ENCODE measurements at places on chromosomes 4 and X.

- DNase-seq = no peak
These were observed 1.1 kb downstream of the ZIC3 start for GRCh38 chrX:137566746-137567679.

DNA sequence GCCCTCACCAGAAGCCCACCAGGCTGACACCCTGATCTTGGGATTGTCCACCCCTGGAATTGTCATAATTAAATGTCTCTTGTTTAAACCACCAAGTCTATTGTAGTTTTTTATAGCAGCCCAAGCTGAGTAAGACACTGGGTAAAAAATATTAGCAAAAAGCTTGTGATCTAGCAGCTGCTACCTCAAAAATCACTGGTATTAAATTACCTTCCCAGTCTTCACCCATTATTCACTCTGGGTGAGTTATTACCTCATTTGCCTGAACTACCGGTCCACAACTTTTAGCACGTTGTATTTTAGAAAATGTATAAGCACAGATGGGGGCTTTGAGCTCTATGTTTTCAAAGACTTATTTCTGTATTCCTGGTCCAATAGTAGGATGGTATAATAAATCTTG, 12.0 kb upstream of the TRIM61 start:
- DNase-seq = no peak

DNA sequence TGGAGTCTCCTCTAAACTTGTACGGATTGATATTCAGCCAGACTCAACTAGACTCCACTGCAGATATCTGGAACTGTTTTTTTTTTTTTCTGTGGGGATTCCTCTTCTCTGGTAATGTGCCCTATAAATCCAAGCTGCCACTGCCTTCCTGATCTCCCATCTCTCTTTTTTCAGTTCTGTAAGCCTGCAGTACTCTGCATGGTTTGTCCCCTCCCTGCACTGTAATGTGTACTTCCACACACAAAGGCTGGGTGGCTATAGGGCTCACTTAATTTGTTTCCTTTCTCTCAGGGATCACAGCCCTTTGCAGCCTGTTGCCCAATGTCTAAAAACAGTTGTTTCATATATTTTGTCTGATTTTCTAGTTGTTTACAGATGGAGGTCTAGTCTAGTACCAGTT, 84.7 kb upstream of the RPA4 start:
- DNase-seq = no peak

DNA sequence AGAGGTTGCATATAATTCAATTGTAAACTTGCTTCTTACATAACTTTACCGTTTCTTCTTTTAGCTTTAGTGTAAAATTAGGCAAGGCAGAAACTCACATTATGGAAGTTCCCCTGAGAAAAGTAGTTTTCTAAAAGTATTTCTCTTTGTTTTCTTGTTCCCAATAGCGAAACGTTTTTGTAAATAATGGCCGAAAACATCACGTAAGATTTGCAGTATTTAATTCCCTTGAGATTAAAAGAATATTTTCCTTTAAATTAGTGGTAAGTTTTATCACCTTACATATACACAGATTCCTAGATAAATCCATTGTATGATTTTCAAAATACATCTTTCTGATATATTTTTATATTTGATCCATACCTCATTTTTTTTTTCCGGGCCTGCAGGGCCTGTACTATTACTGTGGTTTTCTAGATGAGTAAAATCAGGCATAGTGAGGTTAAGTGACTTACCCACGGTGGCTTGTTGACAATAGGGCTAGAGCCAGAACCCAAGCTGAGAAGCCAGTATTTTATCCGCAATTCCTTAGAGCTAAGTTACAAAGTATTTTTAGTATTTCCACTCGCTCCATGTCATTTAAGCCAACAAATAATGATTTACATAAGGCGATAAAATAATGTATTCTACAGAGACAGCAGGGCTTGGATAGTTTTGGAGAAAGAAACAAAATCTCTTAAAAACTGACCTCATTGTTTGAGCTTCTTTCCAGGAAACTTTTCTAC, 82.2 kb upstream of the VEGFC start:
- no peak for DNase-seq

- DNase-seq = no peak
These were observed 40.0 kb downstream of the TXK start for GRCh38 chr4:48093991-48094416.

GRCh38 chrX:33434256-33435092, 223.1 kb upstream of the DMD start:
- DNase-seq = no peak

DNA sequence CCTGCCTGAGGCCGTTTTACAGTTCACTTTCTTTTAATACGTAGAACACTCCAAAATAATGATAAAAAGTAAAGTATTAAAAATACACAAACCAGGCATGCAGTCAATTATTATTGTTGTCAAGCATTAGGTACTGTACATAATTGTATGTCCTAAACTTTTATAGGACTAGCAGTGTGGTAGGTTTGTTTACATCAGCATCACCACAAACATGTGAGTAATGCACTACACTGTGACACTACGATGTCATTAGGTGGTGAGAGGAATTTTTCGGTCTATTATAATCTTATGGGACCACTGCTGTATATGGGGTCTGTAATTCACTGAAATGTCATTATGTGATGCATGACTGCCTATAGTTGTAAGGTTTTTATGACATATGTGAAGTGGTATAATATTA, 149.5 kb upstream of the SH3RF1 start:
- no peak for DNase-seq

GRCh38 chrX:107701493-107702121, 73.3 kb downstream of the PRPS1 start:
- DNase-seq = no peak

DNA sequence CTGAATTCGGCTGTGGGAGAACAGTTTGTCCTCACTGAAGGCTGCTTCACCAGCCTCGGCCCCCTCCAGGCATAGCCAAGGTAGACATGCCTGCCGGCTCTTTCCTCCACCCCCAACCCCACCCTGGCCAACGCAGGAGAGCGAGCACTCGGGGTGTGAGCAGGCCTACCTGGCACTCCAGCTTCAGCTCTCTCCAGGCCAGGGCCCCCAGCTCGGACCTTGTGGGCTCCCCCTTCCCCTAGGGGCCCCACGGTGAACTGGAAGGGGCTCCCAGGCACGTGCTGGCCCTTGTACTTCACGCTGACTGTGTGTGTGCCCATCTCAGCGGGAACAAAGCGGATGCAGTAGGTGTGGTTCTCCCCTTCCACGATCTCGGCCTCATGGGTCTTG, 22.4 kb downstream of the FLNA start:
- DNase-seq = no peak

GRCh38 chr4:69617083-69617694, 22.3 kb downstream of the UGT2A2 start:
- no peak for DNase-seq

DNA sequence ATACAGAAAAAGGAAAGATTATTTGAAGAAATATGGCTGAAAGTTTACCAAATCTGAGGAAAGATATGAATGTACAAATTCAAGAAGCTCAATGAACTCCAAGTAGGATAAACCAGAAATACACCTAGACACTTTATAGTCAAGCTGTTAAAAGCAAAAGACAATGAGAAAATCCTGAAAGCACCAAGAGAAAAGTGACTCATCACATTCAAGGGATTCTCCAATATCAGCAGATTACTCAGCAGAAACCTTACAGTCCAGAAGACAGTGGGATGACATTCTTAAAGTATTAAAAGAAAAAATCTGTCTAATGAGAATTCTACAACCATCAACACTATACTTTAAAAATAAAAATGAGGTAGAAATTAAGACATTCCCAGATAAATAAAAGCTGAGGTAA, 223.8 kb upstream of the ZCCHC13 start:
- DNase-seq = no peak

DNA sequence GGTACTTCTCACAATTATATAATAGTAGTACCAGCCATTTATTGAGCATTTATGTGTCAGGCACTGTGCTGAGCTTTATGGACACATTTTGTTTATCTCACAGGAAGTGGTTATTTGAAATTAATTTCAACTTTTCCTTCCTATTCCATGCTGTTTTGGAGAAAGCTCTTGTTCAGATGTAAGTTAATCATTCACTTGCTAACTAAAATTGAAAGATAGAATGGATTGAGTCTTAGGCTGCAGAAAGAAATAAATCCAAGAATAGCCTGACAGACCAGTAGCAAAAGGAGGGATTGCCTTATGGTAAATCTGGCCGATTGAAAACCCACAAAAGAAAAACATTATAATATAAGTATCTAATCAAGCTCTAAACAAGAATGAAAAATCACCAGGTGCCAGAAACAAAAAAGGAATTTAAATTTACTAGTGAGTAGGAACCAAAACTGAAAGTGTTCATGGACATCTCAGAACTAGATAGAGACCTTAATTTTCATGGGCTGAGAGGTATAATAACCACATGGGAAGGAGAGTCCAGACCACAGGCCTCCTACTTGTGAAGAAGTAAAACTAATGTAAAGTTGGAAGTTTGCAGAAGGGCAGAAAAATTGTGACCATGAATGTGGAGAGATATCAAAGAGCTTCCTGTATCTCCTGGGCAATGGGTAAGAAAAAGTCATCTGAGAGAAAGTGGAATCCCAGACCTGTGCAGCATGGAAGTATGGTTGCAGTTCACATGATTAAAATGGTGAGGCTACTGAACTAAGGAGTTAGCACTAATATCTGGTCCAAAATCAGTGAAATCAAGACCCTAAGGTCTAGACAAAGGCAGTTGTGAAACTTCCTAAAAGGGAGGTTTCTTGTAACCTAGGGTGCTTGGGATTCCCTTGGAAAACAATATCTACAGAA, 38.0 kb downstream of the RADX start:
- DNase-seq = no peak

DNA sequence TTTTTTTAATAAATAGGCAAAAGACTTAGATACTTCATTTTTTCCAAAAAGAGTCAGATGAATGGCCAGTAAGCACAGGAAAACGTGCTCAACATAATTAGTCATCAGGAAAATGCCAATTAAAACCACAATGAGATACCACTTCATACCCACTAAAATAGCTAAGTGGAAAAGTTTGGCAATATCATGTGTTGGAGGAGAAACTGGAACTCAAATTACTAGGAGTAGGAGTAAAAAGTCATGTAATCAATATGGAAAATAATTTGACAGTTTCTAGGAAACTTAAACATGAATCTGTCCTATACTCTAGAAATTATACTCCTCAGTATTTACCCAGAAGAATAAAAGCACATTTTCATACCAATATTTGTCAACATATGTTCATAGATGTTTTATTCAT, 449.8 kb downstream of the INPP4B start:
- no peak for DNase-seq

GRCh38 chr4:48742412-48742811, 37.7 kb downstream of the FRYL start:
- DNase-seq = no peak

DNA sequence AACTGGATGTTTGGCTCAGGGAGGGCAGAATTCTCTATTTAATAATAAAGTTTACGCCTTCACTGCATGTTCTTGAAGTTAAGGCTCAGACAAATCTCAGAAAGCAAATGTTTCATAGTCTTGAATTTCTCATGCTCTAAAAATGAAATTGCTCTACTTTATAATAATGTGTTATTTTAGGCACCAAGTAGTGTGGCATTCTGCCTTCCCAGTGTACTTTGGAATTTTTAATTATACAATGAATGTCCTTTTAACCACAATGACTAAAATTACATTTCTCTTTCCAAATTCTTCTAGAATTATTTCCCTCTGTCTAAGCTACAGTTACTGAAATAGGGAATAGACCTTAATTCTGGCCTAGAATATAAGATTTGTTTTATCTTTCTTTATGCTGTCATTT, 97.9 kb upstream of the PDE5A start:
- no peak for DNase-seq

DNA sequence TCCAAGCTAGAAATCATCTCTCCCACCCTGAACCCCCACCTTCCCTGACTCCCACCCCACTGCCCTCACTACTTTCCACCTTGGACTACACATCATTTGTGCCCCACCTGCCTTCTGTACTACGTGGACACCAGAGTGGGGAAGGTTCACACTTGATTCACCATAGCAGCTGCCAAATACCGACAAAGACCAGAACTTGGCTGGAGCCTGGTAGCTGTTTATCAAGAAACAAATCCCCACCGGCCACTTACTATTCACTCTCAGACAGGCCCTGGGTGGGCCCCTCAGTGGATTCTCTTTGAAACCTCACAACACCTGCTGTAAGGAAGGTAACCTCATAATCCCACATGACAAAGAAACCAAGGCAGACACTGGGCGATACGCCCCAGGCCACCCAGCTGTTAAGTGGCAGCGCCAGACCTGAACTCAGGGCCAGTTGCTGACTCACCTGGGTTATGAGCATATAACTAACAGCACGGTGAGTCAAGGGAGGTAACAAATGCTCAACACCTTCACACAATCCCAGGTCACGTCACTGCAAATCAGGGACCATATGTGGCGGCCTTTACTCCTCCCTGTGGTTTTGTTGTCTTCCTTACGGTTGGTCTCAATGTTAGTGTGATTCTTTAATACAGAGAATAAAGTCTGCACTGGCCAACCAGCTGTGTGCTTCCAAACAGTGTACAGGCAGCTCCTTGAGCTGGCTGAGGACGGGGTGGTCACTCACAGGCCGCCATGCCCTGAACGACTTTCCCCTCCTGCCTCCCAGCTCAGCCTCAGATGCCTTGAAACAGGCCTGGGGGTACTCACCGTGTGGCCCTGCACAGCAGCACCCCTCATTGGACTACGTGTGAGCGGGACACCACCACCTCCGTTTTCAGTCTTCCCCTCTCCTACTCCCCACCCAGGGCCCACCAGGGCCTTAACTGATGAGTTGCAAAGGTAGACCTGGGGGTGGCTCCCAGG, 7.5 kb downstream of the WDR1 start:
- no peak for DNase-seq

GRCh38 chr4:1494416-1495315, 88.4 kb upstream of the NKX1-1 start:
- DNase-seq = no peak

DNA sequence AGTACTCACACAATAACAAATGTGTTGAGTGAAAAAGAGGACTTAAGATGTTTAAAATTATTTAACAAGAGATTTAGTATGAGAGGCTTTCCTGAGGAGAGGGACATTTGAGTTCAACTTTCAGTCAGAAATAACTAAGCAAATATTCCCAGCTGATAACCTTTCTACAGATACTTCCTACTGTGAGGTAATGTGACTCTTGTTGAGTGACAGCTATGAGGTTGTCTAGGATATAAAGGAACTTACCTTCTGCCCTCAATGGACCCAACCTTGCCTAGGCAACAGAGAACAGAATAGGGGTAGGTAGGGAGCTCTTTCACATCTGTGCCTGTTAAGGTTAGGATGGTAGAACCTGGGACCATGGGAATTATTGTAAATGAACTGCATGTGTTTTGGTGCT, 54.7 kb downstream of the GLUD2 start:
- no peak for DNase-seq

- DNase-seq = no peak
These were observed 18.9 kb downstream of the USP38 start for GRCh38 chr4:143203577-143203976.

DNA sequence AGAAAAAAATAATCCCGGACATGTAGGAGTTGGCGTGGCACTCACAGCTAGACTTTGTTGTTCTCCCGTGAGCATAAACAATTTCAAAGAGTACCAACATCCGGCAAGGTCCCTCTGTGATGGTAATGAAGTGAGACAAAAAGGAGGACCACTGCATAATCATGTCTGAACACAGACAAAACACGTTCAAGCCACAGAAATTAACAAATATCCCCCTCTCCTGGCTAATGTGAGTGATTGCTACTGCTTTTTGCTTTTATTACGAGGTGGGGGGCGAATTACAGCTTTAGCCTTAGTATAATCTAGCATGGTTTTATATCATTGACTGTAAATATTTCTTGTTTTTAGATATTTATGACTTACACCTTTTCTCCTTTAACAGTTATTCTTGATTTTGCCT, 118.5 kb downstream of the PLS3 start:
- DNase-seq = no peak

Measured in AG04449 (cell line).